ENCODE measurements at places on chromosomes 2 and 18.

- DNase-seq, result no peak
Measured at GRCh38 chr18:36128530-36128870, 640 bp downstream of the SLC39A6 start.

DNA sequence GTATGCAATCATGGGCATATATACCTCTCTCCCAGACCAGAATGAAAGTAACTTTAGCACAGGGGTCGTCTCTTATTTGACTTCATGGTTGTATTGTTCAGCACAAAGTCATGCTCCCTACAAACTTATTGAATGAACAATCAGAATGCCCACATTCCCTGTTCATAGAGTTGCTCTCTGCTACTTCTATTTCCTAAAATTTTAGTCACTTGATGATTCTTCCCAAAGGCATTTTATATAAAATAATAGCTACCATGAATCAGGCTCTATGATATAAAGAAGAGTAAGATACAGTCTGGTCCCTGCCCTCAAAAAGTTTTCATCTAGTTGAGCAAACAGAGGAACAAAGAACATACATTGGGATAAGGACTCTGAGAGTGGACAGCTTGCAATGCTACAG lies 162.2 kb downstream of the SLC39A10 start:
- DNase-seq, result no peak

DNA sequence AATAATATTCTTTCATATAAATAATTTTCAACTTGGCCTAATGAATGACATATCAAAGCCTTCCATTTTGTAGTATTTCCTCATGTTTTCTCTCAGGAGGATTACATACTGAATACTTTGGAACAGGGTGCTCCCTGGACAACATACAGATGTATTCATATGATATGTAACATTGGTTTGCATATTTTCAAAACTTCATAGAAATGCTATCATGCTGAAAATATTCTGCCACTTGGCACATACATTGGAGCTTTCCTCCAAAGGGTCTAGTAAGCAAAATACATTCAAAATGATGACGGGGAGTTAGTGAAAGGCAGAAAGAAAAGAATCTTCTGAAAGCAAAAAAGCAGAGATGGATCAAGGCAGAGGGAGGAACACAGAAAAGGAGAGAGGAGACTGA lies 38.1 kb upstream of the RTN4 start:
- DNase-seq, result no peak

DNA sequence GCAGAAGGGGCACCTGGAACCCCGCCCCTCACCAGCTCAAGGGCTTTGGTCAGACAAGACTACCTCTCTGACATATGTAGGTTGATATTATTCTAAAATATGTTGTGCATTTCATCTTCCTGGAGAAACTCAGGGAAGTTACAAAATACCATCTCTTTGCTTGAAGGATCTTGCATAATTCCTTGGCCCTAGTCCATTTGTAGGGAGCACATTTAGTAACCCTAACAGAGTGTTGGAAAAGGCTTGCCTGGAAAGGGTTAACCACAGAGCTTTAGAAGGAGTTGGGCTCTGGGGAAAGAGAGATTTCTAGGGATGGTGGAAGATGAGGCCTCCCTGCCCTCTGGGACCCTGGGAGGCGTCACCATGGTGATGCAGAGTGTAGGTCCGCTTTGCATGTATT lies 143.0 kb upstream of the SLC1A4 start:
- no peak for DNase-seq

- no peak for DNase-seq
Measured at GRCh38 chr2:176455816-176456291, 186.6 kb downstream of the MTX2 start.

DNA sequence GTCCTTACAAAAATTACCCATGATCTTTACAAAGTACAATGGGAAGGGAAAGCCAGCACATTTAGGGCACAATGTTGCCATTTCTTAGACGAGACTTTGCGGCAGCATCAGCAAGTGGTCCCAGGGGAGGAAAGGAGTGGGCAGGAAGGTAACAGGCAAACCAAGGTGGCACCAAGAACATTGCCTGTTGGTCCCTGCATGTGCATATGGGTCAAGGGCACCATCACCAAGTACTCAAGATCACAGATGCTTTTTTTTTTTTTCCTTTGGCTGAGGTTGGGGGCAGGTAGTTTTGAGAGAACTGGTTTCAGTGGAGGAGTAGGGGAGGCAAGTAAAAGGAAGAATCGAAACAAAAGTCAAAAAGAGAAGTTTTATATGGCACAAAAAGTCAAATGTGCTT lies 752 bp upstream of the CYTIP start:
- DNase-seq, result peak; percentile 40
